Caudate nucleus (tissue), 63 donors: ENCODE measurements at places on chromosomes 5 and 9.
A peak's percentile ranks its signal among the peaks of the same experiment; 100 is the strongest.

GRCh38 chr9:3856592-3856991 is 330.8 kb upstream of the RFX3 start:
- DNase-seq: no peak

DNA sequence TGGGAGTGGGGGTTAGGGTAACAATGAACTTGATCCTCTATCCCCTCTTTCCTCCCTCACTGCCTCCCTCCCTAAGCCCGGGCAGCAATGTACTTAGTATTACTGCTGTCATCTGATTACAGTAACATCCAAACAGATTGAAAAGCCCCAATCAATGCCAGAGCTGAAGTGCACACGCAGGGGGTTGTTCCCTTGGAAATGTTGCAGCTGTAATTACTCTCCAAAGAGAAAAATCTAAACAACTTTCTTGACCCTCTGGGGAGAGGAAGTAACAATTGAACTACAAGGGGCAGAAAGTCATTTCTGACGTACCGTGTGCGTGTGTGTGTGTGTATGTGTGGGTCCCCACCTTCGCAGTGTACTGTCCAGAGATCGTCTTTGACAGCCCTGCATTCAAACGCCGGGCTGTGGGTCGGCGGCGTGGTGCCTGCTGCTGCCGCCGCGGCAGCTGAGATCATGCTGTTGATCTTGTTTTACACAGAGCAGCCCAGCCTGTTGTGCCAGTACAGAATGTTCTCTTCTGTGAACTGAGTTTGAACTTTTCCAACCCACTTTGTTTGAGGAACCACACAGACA is 66.0 kb upstream of the KLF9 start:
- DNase-seq: peak; percentile 66

DNA sequence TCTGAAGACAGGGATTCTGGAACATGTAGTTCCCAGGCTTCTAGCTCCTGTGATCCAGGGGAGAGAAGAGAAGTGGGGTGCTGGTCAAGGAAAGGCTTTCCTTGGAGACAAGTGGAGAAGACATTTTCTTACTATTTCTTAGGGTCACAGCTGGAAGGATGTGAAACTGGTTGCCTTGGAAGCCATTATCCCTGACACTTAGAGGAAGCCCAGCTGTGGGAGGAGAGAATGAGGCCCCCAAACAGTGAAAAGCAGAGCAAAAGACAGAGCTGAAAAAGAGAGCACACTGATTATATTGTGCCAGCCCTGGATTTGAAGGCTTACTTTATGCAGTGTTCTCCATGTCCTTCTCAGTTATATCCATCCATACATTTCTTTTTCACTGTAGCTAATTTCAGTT is 17.5 kb upstream of the SHB start:
- DNase-seq: no peak

DNA sequence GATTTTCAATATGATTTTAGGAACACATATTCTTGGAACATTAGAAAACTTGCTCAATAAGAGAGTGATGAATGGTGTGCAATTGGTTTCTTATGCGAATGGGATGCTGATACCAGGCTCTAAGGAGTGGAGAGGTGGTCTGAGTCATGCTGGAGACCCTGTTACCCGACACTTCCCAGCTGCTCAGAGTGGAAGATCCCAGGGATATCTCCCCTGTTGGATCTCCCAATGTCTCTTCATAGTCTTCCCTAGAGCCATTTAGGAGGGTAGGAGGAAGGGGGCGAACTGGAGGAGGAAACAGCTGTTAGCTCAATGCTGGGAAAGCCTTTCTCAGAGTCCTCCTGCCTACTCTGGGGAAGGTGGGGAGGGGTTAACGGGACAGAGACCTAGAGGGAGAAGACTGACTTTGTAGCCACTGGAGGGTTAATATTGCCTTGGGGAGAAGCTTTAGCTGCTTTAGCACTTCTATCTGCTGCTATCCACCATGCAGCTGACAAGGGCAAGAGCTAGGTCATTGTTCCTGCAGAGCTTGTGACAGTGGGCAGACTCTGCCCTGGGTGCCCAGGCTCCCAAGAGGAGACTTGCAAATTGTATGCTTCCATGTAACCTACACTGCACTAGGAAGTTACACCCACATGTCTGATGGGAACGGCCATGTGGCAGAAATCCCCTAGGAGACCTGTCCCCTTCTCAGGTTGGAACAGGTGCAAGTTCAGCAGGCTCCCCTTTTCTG is 301.0 kb downstream of the GADD45G start:
- DNase-seq: no peak

- DNase-seq: no peak
Measured at GRCh38 chr5:68467794-68468193, 252.2 kb downstream of the PIK3R1 start.

DNA sequence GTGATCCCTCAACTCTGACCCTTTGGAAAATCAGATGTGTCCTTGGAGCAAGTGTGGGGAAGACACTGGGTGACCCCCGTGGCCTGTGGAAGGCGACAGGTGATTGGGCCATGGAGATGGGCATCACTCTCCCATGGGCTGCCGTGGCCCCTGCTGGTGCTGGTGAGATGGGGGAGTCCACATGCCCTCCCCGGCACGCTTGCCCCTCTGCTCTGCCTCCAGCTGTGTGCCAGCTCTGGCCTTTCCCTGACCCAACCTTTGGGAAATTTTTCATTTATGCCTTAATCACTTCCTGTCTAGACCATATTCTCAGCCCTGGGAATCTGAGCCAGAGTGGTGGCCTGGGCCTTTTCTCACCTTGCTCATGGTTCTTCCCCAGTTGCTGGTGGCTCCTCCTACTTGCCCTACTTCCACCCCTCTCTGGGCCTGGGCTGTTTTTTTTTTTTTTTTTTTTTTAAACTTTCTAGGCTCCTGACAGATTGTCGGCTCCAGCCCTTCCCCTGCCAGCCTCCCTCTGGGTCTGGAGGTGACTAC is 56.6 kb downstream of the RGS3 start:
- DNase-seq: no peak

DNA sequence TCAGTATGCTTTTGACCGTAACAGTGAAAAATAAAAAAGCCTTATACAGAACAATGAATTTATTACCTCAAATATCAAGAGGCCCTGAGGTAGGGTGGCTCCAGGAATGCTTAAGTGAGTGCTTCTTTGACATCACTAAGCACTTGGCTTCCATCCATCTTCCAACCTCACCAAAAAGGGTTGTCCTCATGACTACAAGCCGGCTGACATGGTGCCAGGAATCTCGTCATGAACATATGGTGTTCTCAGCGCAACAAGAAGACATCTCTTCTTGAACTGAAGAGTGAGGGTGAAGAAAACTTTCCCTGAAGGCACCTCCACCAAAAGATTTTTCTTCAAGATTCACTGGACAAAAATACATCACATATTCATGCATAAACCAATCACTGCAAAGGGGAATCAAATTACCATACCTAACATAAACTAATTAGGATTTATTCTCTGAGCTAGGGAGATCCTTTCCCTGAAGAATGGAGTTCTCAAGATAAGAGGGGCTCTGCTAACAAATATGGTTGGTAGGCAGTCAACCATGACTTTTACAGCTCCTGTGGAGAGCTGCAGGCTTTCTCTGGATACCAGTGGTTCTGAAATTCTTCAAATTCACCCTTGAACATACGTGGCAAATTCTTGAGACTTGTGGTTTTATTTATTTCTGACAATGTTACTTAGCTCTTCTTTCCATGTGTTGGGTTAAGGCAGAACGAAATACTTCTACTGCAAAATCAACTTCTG is 49.5 kb downstream of the AGXT2 start:
- DNase-seq: no peak

- no peak for DNase-seq
Measured at GRCh38 chr9:12717907-12718306, 24.7 kb downstream of the TYRP1 start.

- DNase-seq: no peak
Measured at GRCh38 chr5:79346420-79346824, 110.5 kb downstream of the JMY start.

DNA sequence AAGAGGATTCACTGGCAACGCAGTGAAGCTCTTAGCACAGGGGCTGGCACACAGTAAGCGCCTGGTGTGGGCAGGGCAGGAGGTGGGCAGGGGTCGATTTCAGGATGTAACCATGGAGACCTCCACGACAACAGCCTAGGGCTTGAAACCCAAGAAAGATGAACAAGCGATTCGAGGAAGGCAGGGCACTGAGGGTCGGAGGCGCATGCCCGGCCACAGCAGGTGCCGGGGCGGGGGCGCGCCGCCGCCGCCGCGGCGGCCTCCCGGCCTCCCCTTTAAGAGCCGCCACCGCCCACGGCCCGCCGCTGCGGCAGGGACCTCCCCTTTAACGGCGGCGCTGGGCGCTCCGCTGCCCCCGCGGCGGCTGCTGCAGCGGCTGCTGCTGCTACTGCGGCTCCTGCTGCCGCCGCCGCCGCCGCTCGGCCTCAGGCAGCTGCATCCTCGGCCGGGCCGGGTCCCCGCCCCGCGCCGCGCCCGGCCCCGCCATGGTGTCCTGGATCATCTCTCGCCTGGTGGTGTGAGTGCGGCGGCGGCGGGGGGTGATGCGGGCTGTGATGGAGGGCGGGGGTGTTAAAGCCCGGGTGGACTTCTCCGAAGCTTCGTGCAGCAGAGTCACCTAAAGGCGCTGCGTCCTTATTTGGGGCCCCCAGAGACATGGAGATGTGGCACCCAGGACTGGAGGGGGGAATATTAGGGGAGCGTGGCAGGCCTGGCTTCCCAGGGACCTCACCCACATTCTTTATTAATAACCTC is at the start of gene REEP2:
Gene REEP2 (plus strand): TSS at position 334 of the 753 bp plus-strand sequence. CDS start 152 bp downstream, at position 486.
- peak; percentile 53 for DNase-seq

GRCh38 chr5:129541648-129542251 is 81.7 kb downstream of the ADAMTS19 start:
- DNase-seq: no peak

DNA sequence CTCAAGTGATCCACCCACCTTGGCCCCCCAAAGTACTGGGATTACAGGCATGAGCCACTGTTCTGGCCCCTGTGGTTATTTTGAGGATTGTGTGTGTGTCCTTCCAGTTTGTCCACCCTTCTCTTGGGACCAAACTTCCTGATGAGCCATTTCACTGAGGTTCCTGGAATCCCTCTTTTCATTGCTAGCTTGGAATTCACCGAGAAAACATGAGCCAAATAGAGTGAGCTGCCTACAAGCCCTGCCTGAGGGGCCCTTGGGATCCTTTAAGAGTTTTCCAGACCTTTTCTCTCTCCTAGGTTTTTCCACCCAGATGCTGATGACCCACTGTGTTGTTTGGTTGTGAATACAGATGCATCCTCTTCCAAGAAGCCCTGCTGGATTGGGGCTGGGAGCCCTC is 13.2 kb upstream of the KIF12 start:
- no peak for DNase-seq
